EH (cell line): ENCODE measurements at places on chromosomes 2 and 18.

DNA sequence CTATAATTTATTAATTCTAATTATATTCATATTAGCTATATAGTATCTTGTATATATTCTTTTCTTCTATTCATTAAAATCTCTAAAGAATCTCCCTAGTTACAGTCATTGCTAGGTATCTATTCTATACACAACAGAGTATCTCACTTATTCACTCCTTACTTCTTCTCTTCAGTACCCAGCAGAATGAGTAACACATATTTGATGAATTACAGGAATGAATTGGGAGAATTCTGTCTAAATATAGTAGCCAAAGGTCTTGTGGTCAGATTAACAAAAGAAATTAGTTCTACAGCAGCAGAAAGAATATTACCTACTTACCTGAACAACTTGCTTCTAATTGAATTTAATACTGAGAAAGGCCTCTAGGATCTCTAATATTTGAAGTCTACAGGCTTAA, 758.0 kb upstream of the ZEB2 start:
- DNase-seq, result peak; percentile 58

GRCh38 chr18:38563396-38563980, 997.9 kb upstream of the CELF4 start:
- DNase-seq, result no peak

GRCh38 chr2:233165895-233166661, 85.4 kb upstream of the ATG16L1 start:
- no peak for DNase-seq

GRCh38 chr2:101883860-101884259, 107.9 kb upstream of the IL1R2 start:
- DNase-seq, result peak; percentile 70

DNA sequence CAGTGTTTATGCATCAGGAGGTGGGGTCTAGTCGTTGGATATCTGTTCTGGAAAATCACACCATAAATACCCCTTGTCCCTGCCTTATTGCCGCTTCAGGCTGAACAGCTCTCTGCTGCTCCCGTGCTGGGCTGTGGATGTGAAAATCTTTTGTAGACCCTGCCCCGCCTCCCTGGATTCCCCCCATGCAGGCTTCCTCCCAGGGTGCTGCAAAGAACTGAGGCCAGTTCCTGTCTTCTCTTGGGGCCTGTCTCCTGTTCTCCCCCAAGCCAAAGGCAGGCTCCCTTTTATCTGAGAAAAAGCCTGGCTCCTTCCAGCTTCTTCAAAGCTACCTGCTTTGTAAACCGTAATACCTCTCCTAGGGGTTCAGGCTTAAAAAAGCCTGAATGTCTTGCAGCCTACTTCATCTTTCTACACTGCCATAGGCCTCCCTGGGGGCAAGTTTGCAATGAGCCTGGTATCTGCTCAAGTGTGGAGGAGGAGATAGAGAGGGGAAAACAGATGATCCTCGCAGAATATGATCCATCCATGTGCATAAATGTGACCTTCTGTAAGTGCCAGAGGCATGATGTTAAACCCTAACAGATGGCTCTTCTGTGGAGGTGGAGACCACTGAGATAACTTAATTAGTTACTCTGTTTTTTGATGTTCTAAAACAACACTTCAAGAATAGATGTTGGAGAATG, 55.3 kb downstream of the VWA3B start:
- no peak for DNase-seq

- peak; percentile 89 for DNase-seq
Measured at GRCh38 chr2:237421542-237422116, 7.7 kb upstream of the COL6A3 start.

DNA sequence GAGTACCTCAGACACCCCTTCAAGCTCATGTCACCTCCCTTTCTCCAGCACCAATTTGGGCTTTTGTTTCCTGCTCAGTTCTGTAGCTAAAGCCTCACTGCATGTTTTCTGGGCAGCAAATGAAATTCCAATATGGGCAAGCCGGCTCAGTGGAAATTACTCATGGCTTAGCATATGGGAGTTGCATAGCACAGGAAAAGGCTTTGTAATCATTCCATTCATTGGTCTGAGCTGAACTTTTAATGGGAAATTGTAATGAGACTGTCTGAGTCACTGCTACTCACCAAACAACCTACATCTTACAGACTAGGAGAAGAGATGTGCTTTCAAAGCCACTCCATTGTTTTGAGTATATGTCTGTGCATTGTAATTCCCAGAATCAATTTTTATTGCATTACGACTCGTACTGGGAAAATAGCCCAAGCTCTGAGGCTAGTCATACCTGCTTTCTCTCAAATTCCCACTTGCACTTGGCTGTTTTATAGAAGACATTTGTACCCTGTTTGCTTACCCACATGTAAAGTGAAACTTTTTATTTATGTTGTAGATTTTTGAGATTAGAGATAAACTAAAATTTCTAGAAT, 139.5 kb upstream of the LRATD1 start:
- peak; percentile 91 for DNase-seq

DNA sequence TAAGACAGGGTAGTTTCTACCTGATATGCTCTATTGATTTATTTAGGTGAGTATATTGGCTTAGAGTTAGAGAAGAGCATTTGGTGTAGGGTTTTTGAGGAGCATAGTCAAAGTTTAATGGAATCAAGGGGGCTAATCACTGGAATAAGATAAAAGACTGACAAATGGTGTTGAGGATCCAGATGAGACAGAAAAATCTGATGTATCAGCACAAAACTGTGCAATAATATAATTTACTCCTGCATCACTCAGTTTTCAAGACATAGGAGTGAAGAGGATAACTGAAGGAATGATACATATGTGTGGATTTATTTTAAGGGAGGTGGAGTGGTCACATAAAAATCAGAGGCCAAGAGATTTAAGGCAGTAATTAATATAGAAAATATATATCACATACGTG, 339.2 kb downstream of the NYAP2 start:
- DNase-seq, result no peak
